ENCODE measurements at places on chromosomes 1 and 21.

DNA sequence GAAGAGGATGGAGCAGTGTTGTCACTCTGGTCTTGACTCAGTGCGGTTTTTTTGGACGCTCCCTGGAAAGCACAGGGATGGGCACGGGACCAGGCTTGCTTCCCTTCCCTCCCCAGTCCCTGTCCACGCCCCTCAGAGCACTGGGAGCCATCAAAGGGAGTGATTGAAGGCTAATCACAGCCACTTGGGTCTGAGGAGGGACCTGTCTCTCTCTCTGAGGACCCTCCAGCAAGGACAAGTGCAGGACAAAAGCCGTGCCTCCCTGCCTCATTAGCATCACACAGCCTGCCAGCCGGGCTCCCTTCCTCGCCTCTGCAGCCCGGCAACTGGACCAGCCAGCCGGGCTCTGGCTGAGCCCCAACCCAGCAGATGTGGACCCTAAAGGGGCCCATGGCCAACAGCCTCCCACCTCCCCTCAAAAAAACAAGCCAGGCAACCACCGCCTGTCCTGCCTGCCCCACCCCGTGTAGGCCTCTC lies 18.6 kb upstream of the PDZK1IP1 start:
- no peak for DNase-seq

DNA sequence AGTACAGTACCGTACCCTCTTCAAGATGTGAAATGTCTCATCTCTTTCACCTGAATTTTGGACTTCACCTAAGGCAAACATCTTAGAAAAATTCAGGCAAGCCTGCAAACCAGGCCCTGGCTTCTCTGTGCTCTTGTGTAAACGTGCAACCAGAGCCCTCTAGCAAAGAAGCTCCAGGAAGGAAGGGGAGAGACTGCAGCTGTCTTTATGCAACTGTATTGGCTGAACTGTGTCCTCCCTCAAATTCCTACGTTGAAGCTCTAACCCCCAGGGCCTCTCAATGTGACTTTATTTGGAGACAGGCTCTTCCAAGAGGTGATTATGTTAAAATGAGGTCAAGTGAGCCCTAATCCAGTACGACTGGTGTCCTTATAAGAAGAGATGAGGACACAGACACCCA lies 60.3 kb downstream of the SLC45A1 start:
- DNase-seq, result no peak

DNA sequence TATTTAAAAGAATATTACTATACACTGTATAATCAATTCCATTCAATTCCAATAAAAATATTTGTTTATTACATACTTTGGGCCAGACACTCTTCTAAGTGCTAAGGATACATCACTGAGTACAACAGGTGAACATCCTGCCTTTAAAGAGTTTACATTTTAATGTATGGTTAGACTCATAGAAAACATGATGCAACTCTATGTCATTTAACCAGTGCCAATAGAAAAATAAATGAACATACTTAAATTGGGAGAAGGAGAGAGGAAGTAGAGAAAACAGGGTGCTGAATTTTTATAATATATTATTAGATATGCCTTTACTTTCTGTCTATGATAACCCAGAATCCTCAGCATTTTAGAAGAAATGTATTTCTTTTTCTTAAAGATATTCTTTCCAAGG lies 119.2 kb downstream of the TSEN15 start:
- no peak for DNase-seq

- DNase-seq, result no peak
Measured at GRCh38 chr1:237901299-237901934, 10.7 kb upstream of the ZP4 start.

GRCh38 chr1:232880354-232880753 lies 70.1 kb upstream of the NTPCR start:
- no peak for DNase-seq

- no peak for DNase-seq
Measured at GRCh38 chr1:147720557-147720956, 39.8 kb downstream of the GJA5 start.

GRCh38 chr1:68370101-68370915 lies 79.4 kb downstream of the RPE65 start:
- DNase-seq, result no peak

GRCh38 chr1:97138515-97139032 lies 417.0 kb downstream of the PTBP2 start:
- no peak for DNase-seq

GRCh38 chr1:34379911-34380310 lies 203.2 kb downstream of the C1orf94 start:
- DNase-seq, result no peak

- no peak for DNase-seq
Measured at GRCh38 chr1:8716238-8716637, 101.2 kb downstream of the RERE start.

GRCh38 chr1:171210355-171210754 lies 25.3 kb downstream of the FMO2 start:
- DNase-seq, result no peak

DNA sequence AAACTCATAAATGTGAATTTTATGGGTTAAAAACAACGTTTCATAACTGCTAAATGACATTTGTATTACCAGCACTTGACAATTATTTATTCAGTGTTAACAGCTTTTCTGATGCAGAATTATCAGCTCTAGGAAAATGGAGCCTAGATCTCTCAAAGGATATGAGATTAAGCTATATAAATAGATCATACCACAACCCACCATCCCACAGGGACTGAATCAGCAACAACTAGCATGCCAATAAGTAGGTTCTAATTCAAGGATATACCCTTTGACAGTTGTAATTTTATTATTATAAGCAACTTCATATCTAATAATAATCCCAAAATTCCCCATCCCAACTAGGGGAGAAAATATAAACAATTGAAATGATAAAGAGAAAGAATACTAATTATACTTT lies 275.4 kb upstream of the RGS18 start:
- DNase-seq, result no peak

- DNase-seq, result no peak
Measured at GRCh38 chr1:100523038-100523652, 14.8 kb upstream of the GPR88 start.

GRCh38 chr1:173347282-173347818 lies 129.8 kb upstream of the PRDX6 start:
- DNase-seq, result no peak

GRCh38 chr1:111831153-111831552 lies 75.5 kb downstream of the DDX20 start:
- DNase-seq, result no peak

DNA sequence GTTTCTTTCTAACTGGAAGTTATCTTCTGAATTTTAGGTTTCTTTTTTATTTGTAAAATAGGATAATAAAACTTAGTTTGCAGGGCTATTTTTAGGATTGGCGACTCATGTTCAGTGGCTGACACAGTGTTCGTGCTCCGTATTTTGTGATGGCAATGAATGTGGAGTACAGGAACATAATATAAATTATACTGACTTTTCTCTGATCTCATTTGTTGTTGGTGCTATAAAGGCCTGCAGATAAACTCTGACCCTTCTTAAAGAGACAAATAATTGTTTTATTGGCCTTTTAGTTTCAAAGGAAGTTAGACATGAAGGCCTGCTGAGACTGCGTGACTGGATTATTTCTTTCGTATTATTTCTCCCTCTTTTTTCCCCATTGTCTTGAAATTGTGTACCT lies 339.6 kb downstream of the PDE4B start:
- DNase-seq, result no peak

DNA sequence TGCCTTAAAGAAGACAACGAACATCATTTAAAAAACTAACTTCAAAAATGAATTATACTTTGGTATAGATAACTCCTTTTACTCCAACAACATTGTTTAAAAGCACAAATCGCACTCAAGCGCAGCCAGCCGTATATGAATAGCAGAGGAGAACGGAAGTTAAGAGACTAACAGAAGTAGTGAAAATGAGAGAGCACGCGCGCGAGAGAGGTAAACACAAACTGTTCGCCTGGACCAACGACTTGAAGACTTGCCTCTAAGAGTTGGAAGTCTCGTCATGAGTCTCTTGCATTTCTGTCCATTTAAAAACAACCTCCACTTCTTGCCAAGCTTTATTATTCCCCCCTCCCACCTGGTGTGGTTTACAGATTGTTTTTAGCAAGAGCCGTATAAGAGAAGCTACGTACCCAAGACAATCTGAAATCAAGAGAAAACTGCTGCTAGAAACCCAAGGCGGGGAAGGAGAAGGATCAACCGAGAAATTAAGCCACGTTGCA lies 479 bp downstream of the SELENOF start:
- peak; percentile 28 for DNase-seq

DNA sequence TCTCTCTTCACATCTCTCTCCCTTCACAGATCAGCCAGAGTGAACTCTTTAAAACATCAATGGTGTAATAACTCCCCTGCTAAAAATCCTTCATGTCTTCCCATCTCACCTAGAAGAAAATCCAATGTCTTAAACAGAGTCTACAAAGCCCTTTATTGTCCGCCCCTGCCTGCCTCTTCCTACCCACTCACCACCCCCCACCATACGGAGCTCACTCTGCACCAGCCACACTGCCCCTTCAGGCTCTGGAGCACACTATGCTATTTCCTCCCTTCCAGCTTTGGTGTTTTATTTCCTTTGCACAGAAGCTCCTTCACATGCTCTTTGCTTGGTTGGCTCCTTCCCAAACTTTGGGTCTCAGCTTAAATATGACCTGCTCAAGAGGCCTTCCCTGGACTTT lies 10.2 kb downstream of the CAMK1G start:
- no peak for DNase-seq

DNA sequence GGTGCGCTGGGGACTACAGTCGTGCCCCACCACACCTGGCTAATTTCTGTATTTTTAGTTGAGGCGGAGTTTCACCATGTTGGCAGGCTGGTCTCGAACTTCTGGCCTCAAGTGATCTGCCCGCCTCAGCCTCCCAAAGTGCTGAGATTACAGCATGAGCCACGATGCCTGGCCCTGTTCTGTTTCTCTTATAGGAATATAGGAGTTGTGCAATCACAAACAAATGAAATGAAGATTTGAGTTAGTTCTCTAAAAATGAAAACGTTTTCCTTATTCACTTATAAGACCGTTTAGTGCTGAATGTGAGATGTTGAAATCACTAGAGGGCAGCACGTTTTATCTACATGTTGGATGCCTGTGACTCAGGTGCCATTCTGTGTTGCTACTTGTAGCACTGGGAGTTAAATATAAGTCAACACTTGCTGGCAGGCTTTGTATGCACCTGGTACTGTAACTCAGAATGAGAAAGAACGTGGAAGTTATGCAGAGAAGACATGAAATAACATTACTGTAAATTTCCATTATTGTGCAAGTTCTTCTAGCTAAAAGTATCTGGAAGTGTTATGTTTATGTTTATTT lies 45.8 kb downstream of the MIGA1 start:
- DNase-seq, result peak; percentile 5

GRCh38 chr1:171126504-171126903 lies 35.8 kb downstream of the FMO3 start:
- no peak for DNase-seq

GRCh38 chr1:44339731-44340130 lies 15.3 kb downstream of the ERI3 start:
- DNase-seq, result no peak

- no peak for DNase-seq
Measured at GRCh38 chr21:43754948-43755781, 20.9 kb downstream of the CSTB start.

DNA sequence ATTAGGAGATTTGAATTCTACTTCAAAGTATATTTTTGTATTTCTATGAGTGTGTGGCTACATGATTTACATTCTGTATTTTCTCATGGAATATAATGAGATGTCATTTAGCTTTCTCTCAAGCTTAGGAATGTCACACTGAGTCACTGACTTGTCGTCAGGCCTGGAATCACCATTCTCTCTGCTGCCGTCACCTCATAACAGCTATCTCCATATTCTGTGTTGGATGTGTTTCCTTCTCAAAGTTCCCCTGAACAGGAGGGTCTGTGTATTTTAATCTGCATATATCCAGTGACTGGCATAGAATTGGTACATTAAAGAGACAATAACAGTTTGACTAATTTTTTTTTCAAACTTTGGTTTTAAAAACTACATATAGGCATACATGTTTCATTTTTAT lies 35.9 kb downstream of the LYPLAL1 start:
- no peak for DNase-seq

- DNase-seq, result no peak
Measured at GRCh38 chr1:202416641-202417040, 68.1 kb downstream of the PPP1R12B start.

DNA sequence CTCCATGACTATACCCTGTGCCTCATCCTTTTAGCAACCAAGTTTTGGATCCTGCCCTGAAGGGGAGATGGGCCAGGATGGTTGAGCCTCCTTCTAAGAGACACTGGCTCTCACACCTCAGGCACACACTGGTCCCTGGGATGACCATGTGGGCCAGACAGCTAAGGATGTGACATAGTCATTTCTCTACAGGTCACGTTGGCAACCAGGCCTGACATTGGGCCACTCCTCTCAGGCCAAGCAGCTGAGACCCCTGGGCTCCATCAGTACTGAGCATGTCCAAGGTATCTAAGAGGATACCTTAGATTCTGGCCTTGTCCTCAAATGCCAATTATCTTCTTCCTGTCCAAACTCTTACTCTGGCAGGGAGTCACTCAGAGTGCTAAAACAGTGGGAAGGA lies 195.5 kb upstream of the EDN2 start:
- DNase-seq, result no peak

DNA sequence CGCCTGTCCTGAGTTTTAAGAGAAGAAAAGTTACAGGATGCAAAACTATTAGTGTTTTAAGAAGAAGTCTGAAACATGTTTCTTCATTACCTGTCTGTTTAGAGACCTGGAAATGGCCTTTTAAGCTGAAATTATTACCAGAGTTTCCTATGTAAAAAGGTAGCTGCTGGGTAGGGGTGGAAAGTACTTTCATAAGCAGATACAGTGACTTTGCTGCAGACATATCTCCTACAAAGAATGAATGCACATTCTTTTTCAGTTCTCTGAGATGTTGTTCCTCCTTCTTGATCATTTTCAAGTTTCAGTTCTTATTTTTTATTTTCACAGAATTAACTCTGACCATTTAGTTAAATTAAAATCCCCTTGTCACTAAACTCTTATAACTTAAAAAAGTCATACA lies 1329.6 kb downstream of the KCNT2 start:
- DNase-seq, result no peak

DNA sequence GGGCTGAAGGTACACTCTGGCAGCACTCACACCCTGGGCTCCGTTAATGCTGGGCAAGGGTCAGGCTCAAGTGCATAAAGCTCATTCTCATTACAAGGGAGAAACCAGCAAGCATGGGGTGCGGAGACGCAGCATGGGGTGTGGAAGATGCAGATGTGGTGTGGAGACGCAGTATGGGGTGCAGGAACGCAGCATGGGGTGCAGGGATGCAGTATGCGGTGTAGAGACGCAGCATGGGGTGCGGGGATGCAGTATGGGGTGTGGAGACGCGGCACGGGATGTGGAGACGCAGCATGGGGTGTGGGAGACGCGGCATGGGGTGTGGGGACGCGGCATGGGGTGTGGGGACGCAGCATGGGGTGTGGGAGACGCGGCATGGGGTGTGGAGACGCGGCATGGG lies 390.7 kb downstream of the NPHP4 start:
- no peak for DNase-seq

GRCh38 chr1:223712194-223712849 lies at the start of gene CAPN2:
TSS of gene CAPN2 (plus strand) at chr1:223712539. CDS start at chr1:223712641, 102 bp downstream.
- DNase-seq, result peak; percentile 66

All from CD4-positive, alpha-beta T cell treated with Interleukin-4 for 4 hours (primary cell).